ENCODE measurements at places on chromosomes 4 and X.

DNA sequence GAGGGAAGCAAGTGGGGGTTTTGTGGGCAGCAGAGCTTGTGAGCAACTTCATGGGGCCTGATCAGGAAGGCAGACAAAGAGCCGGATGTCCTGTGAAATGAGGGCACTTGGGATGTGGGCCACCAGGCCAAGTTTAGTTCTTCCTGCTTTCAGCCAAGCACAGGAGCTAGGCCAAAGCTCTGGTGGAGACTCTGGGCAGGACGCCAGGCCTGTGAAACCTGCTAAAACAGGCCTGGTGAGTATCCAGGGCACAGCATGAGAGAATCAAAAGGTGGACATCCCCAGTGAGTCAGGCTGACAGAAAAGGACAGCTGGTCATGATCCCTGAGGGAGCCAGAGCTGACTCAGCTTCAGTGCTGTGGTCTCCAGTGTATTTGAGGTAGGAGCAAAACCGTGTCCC lies 95.7 kb downstream of the NPNT start:
- DNase-seq: peak; percentile 10

GRCh38 chr4:31422006-31422405 lies 701.8 kb downstream of the PCDH7 start:
- DNase-seq: no peak

DNA sequence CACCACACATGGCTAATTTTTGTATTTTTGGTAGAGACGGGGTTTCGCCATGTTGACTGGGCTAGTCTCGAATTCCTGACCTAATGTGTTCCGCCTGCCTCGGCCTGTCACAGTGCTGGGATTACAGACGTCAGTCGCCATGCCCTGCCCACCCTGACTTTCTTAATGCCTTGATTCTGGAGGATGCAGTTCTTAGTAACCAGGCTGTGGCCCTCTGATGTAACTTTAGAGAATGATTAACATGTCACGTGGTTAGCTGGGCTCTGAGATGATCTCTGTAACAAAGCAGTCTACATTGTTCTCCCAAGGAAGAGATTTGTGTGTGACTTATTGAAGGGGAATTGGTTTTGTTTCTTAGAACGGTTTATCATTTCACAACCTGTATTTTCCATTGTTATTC lies 30.6 kb downstream of the ANK2 start:
- DNase-seq: no peak

DNA sequence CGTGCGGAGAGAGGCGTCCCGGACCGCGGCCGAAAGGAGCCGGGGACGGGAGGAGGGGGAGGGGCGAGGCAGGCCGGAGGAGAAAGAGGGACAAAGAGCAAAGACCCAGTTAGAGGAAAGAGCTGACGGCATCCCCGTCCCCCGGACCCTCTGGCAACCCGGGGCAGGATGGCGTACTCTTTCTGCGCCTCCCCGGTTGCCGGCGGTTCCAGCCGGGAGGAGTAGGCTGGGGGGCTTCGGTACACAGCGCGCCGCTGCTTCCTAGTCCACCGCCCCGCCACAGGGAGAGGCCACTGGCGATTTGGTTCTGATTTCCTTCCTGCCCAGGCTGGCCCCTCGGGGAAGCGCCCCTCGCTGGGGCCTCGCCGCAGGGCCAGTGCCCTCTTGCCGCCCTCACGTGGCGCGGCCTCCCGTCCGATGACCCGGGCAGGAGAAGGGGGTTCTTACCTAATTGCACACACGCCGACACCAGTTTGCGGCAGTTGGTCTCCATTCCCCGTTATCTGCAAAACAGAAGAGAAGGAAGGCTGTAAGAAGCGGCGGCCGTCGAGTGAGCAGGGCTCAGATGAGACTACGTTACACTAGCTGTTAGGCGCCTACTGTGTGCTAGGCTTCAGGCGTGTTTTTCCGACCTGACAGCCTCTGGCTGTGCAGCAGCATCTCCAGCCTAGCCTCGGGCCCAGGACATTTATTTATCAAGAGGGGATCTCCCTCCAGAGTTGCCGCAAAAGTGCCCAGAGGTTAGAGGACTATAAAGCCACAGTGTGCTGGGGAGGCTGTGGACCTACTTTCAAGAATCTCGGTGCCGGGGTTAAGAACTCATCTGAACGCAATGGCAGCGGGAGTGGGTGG lies 9.9 kb upstream of the PITX2 start:
- no peak for DNase-seq

GRCh38 chrX:76555816-76556215 lies 128.3 kb downstream of the MAGEE1 start:
- no peak for DNase-seq

GRCh38 chrX:146173742-146174141 lies 356.1 kb downstream of the SLITRK2 start:
- DNase-seq: no peak

- DNase-seq: no peak
These were observed 1.9 kb upstream of the SMARCA1 start for GRCh38 chrX:129525162-129525561.

- no peak for DNase-seq
These were observed 37.6 kb upstream of the S100G start for GRCh38 chrX:16612257-16612897.

- no peak for DNase-seq
These were observed 144.1 kb upstream of the NOCT start for GRCh38 chr4:138871555-138871875.

GRCh38 chr4:156913234-156913633 lies 58.4 kb downstream of the PDGFC start:
- no peak for DNase-seq

GRCh38 chr4:146343776-146344175 lies 129.4 kb downstream of the REELD1 start:
- no peak for DNase-seq

- no peak for DNase-seq
These were observed 8.7 kb upstream of the TECRL start for GRCh38 chr4:64417974-64418373.

DNA sequence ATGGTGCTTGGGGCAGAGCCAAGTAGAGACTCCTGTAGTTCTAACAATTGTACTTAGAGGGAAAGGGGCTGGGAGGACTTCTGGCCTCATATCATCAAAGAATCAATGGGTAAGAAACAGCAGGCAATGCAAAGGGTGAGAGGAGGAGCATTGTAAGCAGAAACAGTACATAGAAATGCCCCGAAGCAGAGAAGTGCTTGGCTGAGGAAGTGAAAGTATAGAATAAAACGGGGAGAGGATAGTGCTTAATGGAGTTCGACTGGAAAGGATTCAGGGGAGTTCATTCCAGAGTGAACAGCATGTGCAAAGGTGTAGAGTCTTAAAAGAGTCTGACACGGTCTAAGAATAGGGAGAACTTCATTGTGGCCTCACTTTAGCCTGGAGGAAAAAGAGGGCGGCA lies 103.0 kb downstream of the SYNPO2 start:
- no peak for DNase-seq

- no peak for DNase-seq
These were observed 1.1 kb downstream of the SOWAHB start for GRCh38 chr4:76896614-76897535.

- no peak for DNase-seq
These were observed 4.8 kb downstream of the SH3BP2 start for GRCh38 chr4:2797545-2798305.

- no peak for DNase-seq
These were observed 342.5 kb upstream of the NDST3 start for GRCh38 chr4:117691572-117692351.

DNA sequence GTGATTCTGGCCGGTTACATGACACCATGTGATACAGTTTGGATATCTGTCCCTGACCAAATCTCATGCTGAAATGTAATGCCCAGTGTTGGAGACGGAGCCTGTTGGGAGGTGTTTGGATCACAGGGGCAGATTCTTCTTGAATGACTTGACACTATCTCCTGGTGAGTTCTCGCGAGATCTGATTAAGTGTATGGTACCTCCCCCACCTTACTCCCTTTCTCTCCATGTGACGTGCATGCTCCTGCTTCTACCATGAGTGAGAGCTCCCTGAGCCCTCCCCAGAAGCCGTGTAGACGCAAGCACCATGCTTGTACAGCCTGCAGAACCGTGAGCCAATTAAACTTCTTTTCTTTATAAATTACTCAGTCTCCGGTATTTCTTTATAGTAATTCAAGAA lies 23.6 kb downstream of the CPE start:
- DNase-seq: no peak

- DNase-seq: no peak
These were observed at the start of gene CCDC149 for GRCh38 chr4:24912252-24913118. TSS of gene CCDC149 (minus strand) at chr4:24913042. CDS start at chr4:24912864, 178 bp downstream.

All from BJ (cell line).